Stimulated activated CD8-positive, alpha-beta memory T cell treated with anti-CD3 and anti-CD28 coated beads, Interleukin-4, amount 100 ng/mL, for 4 hours (primary cell): ENCODE measurements at places on chromosomes 13 and 19.

- DNase-seq, result no peak
Observed at GRCh38 chr19:5430237-5430636, 25.0 kb upstream of the ZNRF4 start.

- no peak for DNase-seq
Observed at GRCh38 chr19:897442-898039, 4.3 kb downstream of the RNU6-9 start.

DNA sequence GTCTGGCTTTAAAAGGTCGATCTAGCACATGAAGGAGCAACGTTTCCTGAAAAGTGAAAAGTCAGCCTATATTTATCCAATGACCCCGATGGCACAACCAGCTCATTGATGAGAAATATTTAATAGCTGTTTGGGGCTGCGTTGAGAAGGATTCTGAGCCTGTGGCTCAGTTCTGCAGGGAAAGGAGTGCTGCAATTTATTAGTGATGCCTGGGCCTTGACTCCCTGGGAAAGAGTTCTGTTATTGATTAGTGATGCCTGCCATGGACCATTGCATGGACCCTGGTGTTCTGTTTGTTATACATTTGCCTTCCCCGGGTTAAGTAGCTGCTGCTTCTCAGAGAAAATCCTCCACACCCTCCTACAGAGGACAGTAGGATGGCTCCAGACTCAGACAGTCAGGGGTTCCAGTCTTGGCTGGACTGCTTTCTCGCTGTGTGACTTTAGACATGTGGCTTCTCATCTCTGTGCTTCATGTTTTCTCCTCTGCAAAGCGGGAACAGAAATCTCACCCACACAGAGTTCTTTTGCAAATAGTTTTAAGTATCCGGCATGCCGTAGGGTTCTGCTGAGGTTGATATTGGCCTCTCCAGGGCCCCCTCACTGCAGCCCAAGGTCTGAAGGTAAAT lies 17.7 kb upstream of the PTPRS start:
- DNase-seq, result no peak

- no peak for DNase-seq
Observed at GRCh38 chr13:94390881-94391280, 88.6 kb downstream of the DCT start.

GRCh38 chr13:45949161-45949560 lies 97.6 kb upstream of the SIAH3 start:
- DNase-seq, result no peak

DNA sequence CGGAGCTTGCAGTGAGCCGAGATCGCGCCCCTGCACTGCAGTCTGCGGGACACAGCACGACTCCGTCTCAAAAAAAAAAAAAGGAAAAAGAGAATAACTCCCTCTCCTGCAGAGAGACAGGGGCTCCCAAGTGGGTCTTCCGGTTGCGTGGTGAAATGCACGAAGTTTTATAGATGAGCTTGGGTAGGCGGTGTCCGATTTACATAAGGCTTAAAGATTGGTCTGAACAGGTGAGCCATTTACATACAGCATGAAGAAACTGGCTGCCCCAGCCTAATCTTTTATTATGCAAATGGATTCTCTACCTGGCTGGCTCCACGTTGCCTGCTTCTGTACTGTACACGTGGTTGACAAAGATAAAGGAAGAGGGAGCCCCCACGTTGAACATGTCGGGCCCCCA lies 19.5 kb downstream of the ADGRE2 start:
- no peak for DNase-seq

- DNase-seq, result no peak
Observed at GRCh38 chr19:1438933-1439354, 748 bp downstream of the RPS15 start.

DNA sequence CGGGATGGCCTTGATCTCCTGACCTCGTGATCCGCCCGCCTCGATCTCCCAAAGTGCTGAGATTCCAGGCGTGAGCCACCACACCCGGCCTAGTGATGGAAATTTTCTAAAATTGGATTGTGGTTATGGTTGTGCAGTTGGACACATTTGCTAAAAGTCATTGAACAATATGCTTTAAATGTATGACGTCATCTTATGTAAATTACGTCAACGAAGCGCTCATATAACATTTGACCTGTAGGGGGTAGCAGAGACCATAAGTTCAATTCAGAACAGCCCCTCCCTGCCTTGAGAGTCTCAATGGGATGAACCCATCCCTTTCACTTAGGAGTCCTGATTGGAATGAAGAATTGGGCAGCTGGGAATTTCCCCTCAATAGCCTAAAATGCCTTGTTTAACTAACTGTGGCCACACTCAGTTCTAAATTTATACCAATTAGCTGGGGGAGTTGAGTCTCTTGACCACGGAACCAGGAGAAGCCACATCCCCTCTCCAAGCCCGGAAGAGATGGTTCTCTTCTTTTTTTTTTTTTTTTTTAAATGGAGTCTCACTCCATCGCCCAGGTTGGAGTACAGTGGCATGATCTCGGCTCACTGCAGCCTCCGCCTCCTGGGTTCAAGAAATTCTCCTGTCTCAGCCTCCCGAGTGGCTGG lies 15.2 kb upstream of the TLE6 start:
- DNase-seq, result no peak

DNA sequence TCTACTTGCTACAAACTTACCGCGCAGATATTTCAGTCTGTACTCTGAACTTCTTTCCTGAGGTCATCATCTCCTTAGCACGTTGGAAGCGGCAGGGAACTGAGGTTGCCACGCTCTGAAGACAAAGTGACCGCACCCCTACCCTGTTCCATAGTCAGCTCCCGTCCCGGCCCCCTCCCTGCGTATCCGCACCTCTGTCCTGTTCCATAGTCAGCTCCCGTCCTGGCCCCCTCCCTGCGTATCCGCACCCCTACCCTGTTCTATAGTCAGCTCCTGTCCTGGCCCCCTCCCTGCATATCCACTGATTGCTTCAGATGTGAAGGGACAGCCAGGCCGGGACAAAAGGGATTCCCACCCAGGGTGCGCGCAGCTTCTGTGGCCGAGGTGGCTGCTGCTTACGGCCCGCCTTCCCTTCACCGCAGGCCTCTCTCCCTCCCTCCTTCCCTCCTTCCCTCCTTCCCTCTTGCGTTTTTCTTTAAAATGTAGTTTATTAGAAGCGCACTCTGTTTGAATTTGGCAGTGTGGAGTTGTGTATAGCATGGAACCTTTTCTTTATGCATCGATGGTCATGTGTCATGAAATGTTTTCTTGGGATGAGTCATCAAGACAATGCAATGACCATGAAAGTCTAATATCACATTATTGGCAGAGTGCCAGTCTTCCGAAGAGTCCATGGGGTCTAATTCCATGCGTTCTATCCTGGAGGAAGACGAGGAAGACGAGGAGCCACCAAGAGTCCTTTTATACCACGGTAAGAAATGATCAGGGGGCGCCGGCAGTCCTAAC lies 21.9 kb upstream of the NDUFS7 start:
- no peak for DNase-seq

DNA sequence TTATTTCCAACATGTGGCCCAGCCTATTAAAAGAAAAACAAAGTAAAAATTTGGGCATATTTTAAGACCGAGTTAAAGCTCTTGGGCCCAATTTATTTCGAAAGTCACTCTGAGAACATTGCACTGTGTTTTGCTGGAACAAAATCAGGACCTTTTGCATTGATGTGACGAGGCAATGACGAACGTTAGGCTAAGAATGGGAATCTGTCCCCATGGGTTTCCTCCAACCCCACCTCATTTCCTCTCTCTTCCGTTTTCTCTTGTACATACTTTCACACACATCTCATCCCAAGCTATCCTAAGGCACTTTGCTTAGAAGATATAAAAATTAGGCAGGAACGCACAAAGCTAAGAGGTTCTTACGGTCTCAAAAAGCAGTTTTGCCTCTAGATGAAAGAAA lies 22.1 kb downstream of the EDNRB start:
- DNase-seq, result no peak

- no peak for DNase-seq
Observed at GRCh38 chr13:55345224-55345623, 1795.5 kb upstream of the PRR20A start.

GRCh38 chr13:51502153-51502651 lies 49.4 kb upstream of the INTS6 start:
- DNase-seq, result no peak

DNA sequence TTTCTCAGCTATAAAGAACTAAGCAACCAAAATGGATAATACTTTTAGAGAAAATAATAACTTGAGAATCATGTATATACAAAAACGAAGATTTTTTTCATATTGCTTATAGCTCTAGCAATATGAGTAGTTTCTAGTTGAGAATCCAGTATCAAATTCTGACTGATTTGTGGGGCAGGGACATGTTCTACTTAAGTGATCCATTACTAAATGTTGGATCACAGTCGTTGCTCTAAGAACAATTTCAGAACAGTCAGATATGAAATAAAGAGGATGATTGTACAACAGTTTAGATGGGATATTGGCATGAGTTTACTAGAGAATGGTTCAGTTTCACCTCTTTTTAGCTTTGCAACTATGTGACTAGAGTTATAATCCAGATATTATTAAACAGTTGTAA lies 39.9 kb downstream of the SOX21 start:
- DNase-seq, result no peak

DNA sequence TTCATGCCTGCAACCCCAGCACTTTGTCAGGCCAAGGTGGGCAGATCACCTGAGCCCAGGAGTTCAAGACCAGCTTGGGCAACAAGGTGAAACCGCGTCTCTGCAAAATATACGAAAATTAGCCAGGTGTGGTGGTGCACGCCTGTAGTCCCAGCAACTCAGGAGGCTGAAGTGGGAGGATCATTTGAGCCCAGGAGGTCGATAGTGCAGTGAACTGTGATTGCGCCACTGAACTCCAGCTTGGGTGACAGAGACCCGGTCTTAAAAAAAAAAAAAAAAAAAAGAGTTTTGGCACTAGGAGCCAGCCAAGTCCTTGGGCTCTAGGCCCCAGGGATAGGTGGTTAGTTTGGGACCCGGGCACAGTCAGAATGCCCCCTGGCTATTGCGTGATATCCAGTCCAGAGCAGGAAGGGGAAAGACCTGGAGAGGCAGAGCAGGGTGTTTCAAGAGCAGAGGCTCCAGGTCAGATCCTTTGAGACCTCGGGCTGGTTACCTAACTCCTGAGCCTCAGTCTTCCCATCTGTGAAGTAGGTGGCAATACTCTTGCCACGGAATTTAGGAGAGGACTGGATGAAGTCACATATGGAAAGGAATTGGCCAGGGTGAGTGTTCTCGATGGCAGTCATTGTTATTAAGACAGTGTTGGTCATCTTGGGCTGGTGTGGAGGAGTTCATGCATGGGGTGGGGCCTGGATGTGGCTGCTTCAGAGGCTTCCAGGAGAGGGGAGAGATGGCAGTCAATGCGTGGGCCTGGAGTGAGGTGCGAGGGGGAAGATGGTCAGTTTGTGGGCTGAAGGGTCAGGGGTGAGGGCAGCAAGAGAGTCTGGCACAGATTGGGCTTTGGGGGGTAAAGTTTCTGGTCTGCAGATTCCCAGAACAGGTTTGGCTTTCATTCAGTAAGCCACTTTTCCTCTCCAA lies 2.8 kb downstream of the PPP1R37 start:
- no peak for DNase-seq

- DNase-seq, result no peak
Observed at GRCh38 chr13:25752957-25753551, 298.8 kb downstream of the SHISA2 start.

DNA sequence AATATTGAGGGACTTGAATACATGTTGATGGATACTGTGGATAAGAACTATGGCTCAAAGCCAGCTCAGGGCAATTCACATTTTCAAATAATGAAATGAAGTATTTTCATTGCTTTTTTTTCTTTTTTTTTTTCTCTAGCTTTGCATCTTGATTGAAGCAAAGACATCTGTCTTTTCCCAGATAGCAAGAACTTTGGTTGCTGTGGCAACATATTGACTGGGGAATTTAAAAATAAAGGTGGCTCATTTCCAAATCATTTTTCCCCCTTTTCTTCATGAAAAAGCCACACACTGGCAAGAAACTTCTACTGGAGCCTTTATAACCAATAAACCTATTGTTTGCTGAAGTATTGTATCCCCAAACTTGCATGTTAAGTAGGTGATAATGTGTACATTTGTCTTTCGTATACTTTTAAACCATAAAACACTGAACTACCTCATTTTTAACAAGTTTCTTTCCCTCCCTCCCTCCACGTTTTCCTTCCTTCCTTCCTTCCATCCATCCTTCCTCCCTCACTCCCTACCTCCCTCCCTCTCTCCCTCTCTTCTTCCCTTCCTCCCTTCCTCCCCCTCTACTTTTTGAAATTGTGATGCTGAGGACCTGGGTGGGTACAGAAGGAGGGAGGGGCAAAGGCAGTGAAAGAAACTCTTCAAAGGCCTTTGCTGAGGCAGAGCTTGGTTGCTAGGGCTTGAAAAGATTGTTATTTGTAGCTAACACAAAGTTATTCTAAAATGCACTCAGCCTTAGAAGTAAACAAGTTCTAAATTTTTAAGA lies 343.5 kb upstream of the SPRY2 start:
- no peak for DNase-seq

DNA sequence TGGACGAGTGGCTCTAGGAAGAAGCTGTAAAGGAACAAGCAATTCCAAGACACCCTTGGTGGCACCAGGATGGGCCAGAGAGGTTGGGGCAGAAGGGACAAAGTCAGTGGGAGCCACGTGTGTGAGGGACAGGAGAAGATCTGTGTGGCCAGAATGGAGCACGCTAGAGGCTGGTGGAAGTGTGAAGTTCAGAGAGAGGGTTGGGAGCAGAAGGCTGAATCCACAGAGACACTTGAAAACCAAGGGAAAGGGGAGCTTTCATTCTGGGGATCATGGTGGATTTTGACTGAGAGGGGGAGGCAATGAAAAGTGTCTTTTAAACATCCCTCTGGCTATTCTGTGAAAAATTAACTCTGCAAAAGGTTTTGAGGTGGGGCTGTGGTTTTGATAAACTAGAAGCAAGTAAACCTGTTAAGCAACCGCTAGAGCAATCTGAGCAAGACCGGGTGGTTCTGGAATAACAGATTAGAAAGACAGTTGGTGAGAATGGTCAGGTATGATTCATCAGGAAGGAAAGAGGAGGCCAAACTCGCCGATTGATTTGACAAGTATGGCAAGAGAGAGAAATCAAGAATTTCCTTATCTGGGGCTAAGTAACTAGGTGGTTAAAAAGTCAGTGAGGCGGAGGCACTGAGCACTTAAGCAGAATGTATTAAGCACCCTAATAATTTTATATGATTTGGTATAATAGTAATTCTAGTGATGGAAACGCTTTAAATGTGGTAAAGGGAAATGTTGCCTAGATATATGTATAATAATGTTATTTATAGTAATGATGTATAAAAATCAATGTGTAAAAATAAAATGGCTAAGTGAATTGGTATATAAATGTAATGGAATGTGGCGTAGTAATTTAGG lies 140.0 kb downstream of the MYO16 start:
- no peak for DNase-seq

DNA sequence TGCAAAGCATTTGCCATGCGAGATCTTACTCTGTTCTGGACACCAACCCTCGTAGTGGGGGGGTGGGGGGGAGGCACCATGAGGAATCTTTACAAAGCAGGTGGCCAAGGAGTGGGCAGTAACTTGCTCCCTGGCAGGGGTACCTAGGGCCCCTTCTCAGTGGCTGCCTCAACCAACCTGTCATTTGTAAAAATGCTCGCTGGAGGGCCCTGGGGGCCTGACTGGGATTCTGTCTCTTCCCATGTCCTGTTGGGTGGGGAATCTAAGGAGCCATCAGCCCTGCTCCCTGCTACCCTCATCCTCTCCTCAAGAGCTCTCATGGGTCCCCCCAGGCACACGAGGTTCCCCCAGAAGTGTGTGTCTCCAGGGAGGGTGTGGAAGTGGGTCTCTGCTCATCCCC lies 1.5 kb downstream of the KCNN1 start:
- no peak for DNase-seq
